Right atrium auricular region (tissue), 2 donors: ENCODE measurements at places on chromosomes 16 and 17.
A peak's percentile ranks its signal among the peaks of the same experiment; 100 is the strongest.

GRCh38 chr17:80109066-80109660, 7.8 kb downstream of the GAA start:
- DNase-seq, result no peak

DNA sequence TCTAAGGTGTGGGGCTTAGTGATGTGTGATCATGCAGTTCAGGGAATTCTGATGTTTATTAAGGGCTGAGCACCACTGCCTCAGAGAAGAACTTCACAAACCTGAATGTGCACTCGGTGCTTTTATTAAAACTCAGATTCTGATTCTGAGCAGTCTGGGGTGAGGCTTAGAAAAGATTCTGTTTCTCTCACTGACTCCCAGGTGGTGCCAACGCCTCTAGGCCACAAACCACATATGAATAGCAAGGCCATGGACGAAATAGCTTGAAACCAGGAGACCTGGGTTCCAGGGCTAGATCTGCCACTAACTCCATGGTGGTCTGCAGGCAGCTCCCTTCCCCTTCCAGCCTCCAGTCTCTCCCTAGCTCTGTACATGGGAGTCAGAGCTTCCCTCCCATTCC, 169.1 kb downstream of the HS3ST3B1 start:
- no peak for DNase-seq

DNA sequence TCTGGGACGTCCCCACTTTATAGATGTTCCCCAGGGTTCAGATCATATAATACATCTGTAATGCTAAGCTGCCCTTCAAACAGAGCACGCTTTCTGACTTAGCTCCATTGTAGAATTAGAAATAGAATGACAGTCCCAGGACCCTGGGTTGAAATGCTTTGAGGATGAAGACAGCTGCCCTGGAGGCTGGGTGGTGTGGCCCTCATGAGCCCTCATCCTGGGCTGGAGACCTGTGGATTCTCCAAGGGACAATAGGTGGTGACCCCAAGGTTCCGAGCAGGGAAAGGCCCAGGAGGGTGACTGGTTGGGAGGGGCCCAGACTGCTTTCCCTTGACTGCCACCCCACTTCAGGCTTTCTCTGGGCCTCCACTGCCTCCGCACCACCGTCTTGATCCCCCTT, 59.0 kb downstream of the CRISPLD2 start:
- no peak for DNase-seq

DNA sequence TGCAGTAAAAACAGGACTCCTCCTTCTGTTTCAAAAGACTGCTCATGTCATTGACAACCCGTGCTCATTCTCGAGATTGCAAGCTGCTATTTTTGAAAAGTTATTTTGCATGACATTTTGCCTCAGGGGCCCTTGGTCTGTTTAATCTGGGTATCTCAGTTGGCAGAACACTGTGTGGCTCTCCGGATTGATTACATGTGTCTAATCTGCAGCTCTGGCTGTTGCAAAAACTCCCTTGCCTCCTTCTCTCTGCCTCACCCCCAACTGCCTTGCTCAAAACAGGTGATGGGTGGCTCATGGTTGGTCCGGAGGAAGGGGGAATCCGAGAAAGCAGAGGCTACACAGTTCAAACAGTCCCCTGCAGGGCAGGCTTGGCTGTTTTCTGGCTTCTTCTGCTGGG, 25.3 kb downstream of the GINS3 start:
- DNase-seq, result no peak

DNA sequence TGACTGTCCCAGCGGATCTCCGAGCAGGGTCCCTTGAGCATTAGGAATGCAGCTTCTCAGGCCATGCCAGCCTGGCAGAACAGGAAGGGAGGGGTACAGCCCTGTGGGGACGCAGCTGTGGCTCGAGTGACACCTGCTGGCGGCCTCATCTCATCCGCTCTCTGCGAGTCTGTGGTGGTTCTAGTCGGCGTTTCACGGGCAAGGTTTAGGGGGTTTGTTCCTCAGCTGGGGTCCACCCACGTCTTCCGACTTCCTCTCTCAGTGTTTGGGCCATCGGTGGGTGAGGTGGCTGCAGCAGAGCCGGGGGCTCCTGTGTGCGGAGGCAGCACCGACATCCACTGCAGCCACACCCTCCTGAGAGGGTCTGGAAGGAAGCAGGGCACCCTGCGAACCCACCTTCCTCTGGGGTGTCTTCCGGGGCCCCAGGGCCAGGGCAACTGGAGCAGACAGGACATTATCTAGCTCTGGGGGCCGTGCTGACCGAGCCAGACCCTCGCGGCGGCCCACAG, 33.3 kb downstream of the JPH3 start:
- DNase-seq, result no peak

DNA sequence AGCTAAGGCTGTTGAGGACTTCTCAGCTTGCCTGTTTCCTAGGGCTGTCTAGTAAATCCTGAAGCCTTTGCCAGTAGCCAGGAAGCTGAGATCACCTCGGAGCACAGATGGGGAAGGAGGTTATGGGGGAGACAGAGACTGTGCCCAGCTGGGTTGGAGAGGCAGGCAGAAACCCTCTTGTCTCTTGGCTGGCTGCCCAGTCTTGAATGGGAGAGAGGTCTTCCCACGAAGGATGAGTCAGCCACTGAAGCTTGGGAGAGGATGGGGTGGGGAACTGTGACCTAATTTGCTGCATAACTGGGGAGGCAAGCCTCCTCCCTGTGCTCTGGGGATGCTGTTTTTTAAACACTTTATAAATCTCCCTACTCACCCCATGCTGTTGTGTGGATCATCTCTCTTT, 69.8 kb downstream of the SHISA9 start:
- DNase-seq, result no peak

DNA sequence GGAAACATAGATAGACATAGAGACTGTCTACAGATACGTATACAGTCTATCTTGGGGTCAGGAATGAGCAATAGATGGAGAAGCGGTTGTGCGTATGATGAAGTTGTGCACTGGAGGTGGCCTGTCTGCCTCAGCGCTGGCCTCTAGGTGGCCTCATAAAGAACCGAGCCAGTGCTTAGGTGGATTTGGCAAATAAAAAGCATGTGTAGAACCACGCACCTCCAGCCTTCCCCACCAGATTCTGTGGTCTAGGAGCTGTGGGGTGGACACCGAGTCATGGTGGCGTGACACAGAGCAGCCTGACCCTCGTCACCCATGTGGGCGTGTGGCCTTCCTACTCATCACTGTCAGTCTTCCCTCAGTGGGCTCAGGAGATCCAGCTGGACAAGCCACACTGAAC, 34.0 kb downstream of the PGS1 start:
- DNase-seq, result no peak

GRCh38 chr16:28974007-28974436, 556 bp upstream of the SPNS1 start:
- peak; percentile 70 for DNase-seq

DNA sequence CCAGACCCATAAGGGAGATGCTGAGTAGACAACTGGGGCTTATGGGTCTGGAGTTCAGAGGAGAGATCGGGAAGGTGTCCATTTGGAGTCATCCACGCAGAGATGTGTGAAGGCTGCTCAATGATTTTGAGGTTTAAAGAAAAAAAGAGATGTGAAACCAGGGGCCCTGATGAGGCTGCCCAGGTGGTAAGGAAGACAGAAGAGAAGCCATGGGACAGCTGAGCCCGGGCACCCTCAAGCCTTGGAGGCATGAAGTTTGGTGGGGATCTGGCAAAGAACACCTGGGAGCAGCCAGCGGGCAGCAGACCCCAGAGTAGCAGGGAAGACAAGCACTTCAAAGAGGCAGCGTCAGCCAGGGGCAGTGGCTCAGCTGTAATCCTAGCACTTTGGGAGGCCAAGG, 20.8 kb upstream of the MYO15B start:
- DNase-seq, result no peak

- DNase-seq, result no peak
Observed at GRCh38 chr16:47056688-47057629, 83.5 kb upstream of the DNAJA2 start.

GRCh38 chr16:87117936-87118335, 199.3 kb downstream of the C16orf95 start:
- no peak for DNase-seq
